MCF 10A (cell line): ENCODE measurements at places on chromosomes 16 and 17. TPM values are rescaled to one million over a fixed set of nuclear protein-coding genes. Genes with fewer than 3 reads are reported as not detected.

DNA sequence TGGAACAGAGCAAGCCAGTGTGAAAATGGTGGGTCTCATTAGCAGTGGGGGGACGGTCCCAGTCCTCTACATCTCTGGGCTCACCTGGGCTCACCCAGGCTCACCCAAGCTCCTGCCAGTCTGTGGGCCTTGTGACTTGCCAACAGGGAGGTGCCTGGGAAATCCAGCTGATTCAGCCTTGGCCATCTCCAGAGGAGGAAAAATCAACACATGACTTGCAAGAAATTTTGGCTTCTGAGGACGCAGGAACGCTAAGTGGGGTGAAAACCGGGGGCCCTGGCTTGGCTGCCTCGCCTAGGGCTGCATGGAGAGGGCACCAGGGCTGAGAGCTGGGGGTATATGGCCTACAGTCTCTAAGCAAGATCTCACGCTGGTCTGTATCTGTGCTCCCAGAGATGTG lies 47.7 kb downstream of the VAC14 start:
- H3K27me3 ChIP-seq, result no peaks in the 10 kb centered on the region
- peaks cover 12% of the 10 kb centered on the region for H3K36me3 ChIP-seq
- no peak for DNase-seq
- no peak overlapping the region for H3K4me3 ChIP-seq
- H3K4me1 ChIP-seq, result peaks cover 21% of the 10 kb centered on the region
- H3K27ac ChIP-seq, result no peak overlapping the region

- DNase-seq, result peak; percentile 77
- H3K27ac ChIP-seq, result peak overlapping the region; percentile 97
- peaks cover 69% of the 10 kb centered on the region for H3K36me3 ChIP-seq
- peak overlapping the region; percentile 88 for H3K4me3 ChIP-seq
- H3K27me3 ChIP-seq, result no peaks in the 10 kb centered on the region
Measured at GRCh38 chr16:54936979-54937670, 6.5 kb downstream of the IRX5 start.

GRCh38 chr17:78672871-78673371 lies 95.7 kb upstream of the DNAH17 start:
- no peak overlapping the region for H3K4me3 ChIP-seq
- peaks cover 31% of the 10 kb centered on the region for H3K36me3 ChIP-seq
- no peaks in the 10 kb centered on the region for H3K27me3 ChIP-seq
- H3K4me1 ChIP-seq, result peaks cover 16% of the 10 kb centered on the region
- no peak overlapping the region for H3K27ac ChIP-seq
- DNase-seq, result no peak

GRCh38 chr16:85687651-85688471 lies 893 bp downstream of the GINS2 start:
- peaks cover 4% of the 10 kb centered on the region for H3K36me3 ChIP-seq
- peaks cover 5% of the 10 kb centered on the region for H3K4me1 ChIP-seq
- H3K27me3 ChIP-seq, result no peaks in the 10 kb centered on the region
- H3K4me3 ChIP-seq, result peak overlapping the region; percentile 59
- H3K27ac ChIP-seq, result no peak overlapping the region

DNA sequence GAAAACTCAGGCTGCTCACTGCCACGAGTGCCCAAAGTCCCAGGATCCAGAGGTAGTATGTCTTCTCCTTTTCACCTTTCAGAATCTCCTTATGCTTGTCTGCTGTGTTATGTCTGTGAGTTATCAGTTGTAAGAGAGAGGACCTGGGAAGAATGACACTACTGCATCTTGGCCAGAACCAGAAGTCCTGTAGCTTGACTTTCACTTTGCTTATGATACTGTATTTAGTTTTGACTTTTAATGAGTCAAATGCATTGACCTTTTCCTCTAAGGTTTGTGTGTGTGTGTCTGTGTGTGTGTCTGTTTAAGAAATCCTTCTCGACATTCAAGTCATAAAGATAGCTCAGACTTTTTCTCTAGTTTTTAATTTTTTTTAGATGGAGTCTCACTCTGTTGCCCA lies 43.4 kb downstream of the BMERB1 start:
- H3K27ac ChIP-seq, result no peak overlapping the region
- no peaks in the 10 kb centered on the region for H3K36me3 ChIP-seq
- no peak for DNase-seq
- H3K4me1 ChIP-seq, result peaks cover 9% of the 10 kb centered on the region

DNA sequence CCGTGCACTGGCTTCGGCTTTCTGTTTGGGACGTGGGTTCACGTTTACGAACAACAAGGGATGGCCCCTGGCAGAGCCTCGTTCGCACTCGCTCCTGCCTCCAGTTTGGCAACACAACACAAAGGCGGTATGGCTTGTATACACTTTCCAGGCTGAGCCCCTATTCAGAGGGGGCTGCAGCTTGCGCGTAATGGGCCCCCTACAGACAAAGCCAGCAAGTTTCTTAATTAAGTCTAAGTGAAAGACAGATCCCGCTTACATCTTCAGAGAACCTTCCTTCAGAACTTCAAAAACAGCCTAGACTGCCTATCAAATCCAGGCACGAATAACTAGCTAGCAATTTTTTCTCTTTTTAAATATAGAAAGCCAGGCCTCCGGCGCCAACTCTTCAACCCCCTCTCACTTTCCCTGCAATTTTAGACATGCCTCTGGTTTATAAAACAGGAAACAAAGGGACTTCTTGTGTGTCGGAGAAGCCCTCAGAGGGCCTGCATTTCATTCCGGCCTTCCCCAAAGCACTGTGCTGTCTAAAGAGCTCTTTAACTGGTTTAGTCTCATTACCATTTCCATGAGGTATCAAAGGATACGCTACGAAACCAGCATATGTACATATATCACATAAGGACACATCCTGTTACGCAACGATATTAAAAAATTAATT lies 244.9 kb downstream of the STX8 start:
- H3K4me1 ChIP-seq, result no peaks in the 10 kb centered on the region
- H3K27me3 ChIP-seq, result no peaks in the 10 kb centered on the region
- H3K4me3 ChIP-seq, result no peak overlapping the region
- no peaks in the 10 kb centered on the region for H3K36me3 ChIP-seq
- H3K27ac ChIP-seq, result no peak overlapping the region

DNA sequence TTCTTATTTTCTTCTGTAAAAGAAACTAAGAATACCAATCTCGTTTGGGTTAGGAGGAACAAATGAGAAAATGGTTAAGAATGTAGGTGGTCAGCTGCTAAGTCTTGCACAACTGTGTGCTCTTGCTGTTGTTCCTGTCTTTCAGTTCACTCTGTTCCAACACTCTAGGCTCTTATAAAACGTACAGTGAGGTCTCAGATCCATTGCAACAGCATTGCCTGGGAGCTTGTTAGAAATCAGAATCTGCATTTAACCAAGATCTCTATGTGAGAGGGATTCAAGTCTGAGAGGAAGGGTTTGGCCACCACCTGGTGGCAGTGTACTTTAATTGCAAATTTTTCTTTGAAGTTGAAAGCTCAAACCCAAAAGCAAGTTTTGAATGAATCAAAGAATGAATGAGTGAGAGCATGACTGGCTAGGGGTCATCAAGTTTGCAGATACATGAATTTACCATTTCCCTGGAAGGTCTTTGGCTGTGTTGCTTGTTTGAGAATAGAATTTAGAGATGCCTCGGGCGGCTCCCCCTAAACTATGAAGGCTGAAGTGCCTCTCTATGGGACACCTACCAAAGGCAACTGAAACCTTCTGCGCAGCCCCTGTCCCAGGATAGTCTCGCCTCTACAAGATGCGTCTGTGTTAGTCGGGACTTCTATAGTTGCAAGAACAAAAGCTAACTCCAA lies 2.5 kb downstream of the ALOX15B start:
- DNase-seq, result peak; percentile 91
- H3K27me3 ChIP-seq, result no peaks in the 10 kb centered on the region
- H3K27ac ChIP-seq, result peak overlapping the region; percentile 95
- H3K4me3 ChIP-seq, result peak overlapping the region; percentile 82

Gene CCL3
- total RNA-seq, result not detected in 2 replicates

Gene FBXO39
- total RNA-seq, result 1.4 and 1.7 TPM in 2 replicates

Gene KRT36
- not detected in 2 replicates for total RNA-seq

Gene HOXB6
- total RNA-seq, result 0.37 TPM in 1 of 2 replicates, not detected in the other

Gene CEP295NL
- total RNA-seq, result 0.68 and 0.86 TPM in 2 replicates
